HFFc6 (cell line): ENCODE measurements at places on chromosomes 5 and 9. TPM values are rescaled to one million over a fixed set of nuclear protein-coding genes. Genes with fewer than 3 reads are reported as not detected.

DNA sequence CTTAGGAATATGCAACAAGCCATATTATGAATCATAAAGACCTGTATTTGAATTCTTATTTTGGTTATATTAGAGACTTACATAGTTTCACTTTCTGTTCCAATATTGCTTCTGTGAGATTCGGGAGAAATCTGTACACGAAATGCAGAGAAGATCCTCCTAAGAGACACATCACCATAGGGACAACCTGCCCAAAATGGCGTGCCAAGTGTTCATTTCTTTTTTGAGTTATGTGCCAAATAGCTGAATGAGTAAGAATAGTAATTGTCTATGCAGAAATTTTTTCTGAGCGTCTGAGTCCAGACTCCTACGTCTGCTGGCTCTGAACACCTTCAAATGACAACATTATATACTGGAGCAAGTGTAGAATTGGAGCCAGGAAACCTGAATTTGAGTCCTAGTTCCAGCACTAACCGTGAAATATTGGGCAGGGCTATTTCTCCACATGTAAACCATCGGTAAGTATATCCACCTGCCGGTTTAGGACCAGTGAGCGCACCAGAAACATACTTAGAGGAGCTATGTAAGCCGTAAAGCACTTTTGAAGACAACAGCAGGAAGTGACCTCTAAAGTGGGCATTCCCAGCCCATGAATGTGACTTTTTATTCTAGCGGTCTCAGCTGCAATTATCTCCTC is 163.9 kb upstream of the DMRT1 start:
- no peak for DNase-seq

DNA sequence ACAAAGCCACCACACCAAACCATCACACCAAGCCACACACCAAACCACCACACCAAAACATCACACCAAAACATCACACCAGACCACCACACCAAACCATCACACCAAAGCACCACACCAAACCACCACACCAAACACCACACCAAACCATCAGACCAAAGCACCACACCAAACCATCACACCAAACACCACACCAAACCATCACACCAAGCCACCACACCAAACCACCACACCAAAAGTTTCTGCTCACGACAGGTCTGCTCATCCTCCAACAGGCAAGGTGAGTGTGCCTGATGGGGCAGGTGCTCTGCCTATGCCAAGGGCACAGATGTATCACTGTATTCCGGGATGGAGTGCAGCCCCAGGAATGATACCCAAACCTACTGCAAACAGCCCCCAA is 87.9 kb upstream of the FSTL4 start:
- no peak for DNase-seq

GRCh38 chr9:99130069-99130468 is 25.2 kb downstream of the TGFBR1 start:
- no peak for DNase-seq

DNA sequence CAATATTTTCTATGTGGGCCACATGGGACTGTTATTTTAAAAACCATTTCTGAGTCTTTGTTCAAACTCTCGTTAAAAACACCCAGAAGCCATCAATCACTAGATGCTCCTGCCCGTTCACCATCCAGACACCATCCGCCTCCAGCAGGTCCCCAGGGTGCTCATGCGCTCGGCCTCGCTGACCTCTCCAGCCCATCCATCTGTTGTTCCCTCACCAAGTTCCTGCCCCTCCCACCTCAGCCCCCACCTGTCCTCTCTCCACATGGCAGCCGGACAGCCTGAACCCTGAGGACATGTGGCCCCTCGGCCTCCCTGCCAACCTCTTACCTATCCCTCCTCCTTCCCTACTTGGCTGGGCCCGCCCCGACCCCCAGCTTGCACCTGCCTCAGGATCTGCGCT is 31.6 kb downstream of the NSUN2 start:
- DNase-seq = no peak

DNA sequence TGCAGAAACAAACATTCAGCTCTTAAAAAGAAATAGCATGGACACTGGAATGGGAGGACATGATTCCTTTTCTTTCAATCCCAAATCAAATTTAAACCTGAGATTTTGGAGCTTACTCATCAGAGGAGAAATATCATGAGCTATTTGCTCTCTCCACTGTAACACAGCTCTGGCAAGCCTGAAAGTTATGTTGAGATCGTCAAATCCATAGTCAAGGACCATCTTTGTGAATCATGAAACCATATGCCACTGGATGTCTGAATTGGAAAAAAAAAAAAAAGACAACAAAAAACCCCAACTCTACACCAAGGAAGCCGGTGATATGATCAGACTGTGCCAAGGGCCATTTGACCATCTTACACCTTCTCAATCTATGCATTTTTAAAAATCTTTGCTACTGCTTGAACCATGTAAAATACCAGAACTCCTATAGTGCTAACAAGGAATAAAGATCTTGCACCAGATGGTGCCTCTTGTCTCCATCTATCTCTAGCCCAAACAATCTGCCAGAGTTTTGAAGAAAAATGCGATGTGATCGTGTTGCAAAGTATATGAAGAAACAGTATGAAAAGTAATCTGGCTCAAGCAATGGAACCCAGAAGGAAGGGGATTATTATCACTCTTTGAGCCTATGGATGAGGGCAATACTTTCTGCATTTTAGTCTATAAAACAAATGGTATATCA is 138.1 kb upstream of the MEF2C start:
- DNase-seq = no peak

DNA sequence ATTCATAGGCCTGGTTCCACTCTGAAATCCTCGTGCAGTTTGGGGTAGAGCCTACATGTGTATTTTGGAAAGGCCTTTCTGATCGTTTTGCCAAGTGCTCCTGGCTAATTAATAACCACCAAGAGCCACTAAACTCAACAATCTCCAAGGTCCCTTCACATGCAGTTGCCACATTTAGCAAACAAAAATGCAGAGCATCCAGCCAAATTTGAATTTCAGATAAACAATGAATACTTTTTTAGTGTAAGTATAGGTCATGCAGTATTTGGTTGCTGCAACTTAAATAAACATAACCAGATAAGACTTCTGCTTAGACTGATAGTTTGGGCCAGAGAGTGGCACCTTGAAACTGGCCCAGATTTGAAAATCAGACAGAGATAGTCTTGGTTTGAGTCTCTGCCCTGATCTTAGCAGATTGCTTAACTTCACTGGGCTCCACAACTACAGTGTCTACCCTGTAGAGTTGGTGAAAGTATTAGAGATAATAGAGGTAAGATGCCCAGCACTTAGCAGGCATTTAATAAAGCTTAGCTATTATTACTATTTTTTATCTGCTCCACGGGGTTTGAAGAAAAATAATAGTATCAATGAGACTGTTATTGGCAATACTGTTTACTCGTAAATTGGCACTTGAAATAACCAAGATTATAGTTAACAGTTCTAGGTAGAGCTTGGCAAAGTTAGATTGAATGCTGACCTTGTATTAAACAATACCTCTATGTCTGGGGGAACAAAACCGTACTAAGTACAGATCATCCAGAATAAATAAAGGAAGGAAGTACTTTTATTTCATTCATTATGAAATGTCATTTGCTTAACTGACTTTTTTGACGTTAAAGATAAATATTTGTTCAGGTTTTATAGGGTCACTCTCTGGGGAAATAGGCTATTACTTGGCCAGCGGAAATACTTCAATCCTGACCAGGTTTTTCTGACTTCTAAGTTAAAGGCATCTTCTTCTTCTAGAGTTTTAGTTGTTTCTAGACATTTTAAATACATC is 274.8 kb downstream of the DOCK8 start:
- no peak for DNase-seq

DNA sequence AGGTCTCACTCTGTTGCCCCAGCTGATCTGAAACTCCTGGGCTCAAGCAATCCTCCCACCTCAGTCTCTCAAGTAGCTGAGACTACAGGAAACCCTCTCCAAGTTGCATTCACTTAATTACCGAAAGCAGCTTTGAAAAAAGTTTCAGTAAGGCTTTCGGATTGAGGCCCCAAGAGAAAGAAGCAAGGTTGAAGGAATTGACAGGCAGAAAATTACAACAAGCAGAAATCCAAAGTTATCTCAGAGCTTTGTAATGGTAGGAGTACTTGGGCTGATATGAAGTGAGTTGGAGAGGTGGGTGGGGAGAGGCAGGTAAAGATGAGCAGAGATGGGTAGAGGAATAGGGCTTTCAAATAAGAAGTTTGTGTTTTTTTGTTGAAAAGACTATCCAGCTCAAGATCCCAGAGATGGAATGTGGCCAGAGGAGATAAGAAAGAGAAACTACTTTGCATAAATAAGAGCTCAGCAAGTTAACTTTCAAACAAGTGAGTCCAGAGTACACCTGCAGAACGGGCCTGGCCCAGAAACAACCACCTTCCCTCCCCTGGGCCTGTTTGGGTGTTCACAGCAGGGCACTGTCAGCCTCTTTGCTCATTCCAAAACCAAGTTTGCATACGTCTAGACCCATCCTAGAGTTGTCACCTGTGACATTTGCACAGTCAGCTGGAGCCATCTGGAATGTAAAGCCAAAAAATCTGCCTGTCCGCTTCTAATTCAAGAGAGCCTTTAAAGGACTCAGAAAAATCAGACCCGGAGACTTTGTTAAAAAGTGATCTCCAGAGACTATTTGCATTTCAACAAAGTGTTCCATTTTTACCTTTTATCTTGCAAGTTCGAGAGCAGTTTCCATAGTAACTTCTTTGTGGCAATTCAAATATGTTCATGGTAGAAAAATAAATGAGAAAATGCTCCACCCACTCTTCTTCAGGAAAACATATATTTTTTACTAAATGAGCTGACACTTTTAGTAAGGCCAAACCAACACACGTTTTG is 2.2 kb upstream of the CLINT1 start:
- DNase-seq = no peak

GRCh38 chr5:159910207-159910842 is 6.0 kb upstream of the ADRA1B start:
- DNase-seq = no peak

- DNase-seq = no peak
These were observed 67.8 kb upstream of the NEURL1B start for GRCh38 chr5:172573120-172573882.

GRCh38 chr5:102975045-102975444 is 144.9 kb downstream of the GIN1 start:
- DNase-seq = no peak

- DNase-seq = no peak
These were observed 143.4 kb downstream of the MTRR start for GRCh38 chr5:8012131-8012977.

- peak; percentile 72 for DNase-seq
These were observed 21.2 kb downstream of the OTULIN start for GRCh38 chr5:14685757-14686156.

GRCh38 chr5:69467442-69468225 is 25.0 kb upstream of the OCLN start:
- no peak for DNase-seq

DNA sequence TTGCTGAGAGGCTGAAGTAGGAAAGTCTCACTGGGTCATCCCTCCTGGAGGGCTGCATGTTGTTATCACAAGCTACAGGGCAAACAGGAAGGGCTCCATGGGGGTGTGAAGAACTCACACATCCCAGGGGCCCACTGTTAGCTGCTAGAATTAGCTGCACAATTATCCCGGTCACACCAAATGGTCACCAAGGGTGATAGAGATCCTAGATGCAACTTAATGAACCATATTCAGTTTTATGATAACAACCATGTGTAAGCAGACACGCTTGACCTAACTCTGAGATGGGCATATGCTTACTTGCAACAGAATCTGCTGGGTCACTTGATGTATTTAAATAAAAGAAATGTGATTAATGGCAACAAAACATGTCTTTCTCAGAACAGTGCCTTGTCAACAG is 143.5 kb upstream of the C6 start:
- DNase-seq = no peak

- no peak for DNase-seq
These were observed 811.1 kb downstream of the CDH9 start for GRCh38 chr5:26227245-26227644.

GRCh38 chr5:57199866-57200265 is 26.0 kb downstream of the GPBP1 start:
- no peak for DNase-seq

DNA sequence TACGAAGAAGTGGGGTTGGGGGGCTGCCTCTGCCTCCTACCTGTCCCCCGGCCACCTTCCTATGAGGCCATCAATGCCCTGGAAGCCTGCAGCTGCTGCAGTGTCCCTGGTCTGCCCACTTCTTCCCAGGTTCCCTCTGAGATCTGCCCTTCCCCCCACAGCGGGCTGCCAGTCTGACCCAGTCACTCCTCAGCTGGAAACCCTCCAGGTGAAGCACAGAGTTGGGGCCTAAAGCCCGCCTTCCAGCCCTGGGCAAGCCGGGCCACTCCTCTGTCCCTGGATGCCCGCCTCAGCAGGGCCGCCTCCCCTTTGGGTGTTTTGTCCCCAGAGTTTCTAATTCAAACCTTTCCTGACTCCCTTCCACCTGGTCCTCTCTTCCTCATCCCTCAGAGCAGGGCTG is 137.0 kb downstream of the RXRA start:
- DNase-seq = no peak

- DNase-seq = no peak
These were observed 19.1 kb upstream of the ARSI start for GRCh38 chr5:150321784-150322183.

DNA sequence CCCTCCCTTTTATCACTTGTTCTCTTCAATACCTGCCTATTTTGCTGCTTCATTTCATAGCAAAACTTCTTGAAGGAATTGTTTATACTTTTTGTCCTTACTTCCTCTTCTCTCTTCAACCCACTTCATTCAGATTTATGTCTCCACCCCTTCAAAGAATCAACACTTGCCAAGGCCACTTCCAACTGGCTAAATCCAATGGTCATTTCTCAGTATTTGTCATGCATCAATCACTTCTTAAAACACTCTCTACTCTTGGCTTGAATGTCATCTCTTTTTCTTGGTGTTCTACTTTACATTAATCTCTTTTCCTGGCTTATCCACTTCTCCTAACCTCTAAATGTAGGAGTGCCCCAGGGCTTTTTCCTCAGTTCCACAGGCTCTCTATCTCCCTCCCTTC is 8.3 kb upstream of the FCHO2 start:
- no peak for DNase-seq

GRCh38 chr5:71529682-71530081 is 57.5 kb upstream of the MCCC2 start:
- no peak for DNase-seq

- no peak for DNase-seq
These were observed 42.1 kb downstream of the FOCAD start for GRCh38 chr9:20726144-20726543.

- DNase-seq = no peak
These were observed 37.8 kb upstream of the TAS2R1 start for GRCh38 chr5:9667906-9668305.

GRCh38 chr5:88826646-88827585 is 56.1 kb downstream of the MEF2C start:
- peak; percentile 68 for DNase-seq

MCC gene
- 3.0 to 4.3 TPM (median 3.2 TPM) in 3 replicates for total RNA-seq

RASGRF2 gene
- 0.16 and 0.97 TPM in 2 replicates for total RNA-seq

MYMK gene
- not detected in 3 replicates for total RNA-seq

KCNV2 gene
- not detected in 2 replicates for total RNA-seq

INSYN2B gene
- total RNA-seq = 14.3 to 15.5 TPM (median 15.5 TPM) in 3 replicates

PCDHB13 gene
- 3.7 to 3.9 TPM (median 3.8 TPM) in 3 replicates for total RNA-seq

RNF20 gene
- 42.8 to 45.8 TPM (median 43.0 TPM) in 3 replicates for total RNA-seq

GFPT2 gene
- total RNA-seq = 0.99 to 4.8 TPM (median 2.8 TPM) in 3 replicates

SMAD5 gene
- 59.2 to 63.8 TPM (median 62.0 TPM) in 3 replicates for total RNA-seq

SHROOM1 gene
- total RNA-seq = 7.8 to 12.2 TPM (median 8.7 TPM) in 3 replicates

ATP10B gene
- not detected in 3 replicates for total RNA-seq

NTRK2 gene
- 0.18 to 0.83 TPM (median 0.41 TPM) in 3 replicates for total RNA-seq

MCTP1 gene
- 1.1 and 5.2 TPM in 2 replicates for total RNA-seq

FAT2 gene
- not detected in 3 replicates for total RNA-seq

TMOD1 gene
- total RNA-seq = 0.16 to 0.68 TPM (median 0.45 TPM) in 3 replicates

TAL2 gene
- total RNA-seq = not detected in 3 replicates

IL9 gene
- total RNA-seq = not detected in 3 replicates
